ENCODE measurements at places on chromosomes 13 and 19.

GRCh38 chr19:32708457-32708856, 11.1 kb upstream of the TDRD12 start:
- DNase-seq = no peak

DNA sequence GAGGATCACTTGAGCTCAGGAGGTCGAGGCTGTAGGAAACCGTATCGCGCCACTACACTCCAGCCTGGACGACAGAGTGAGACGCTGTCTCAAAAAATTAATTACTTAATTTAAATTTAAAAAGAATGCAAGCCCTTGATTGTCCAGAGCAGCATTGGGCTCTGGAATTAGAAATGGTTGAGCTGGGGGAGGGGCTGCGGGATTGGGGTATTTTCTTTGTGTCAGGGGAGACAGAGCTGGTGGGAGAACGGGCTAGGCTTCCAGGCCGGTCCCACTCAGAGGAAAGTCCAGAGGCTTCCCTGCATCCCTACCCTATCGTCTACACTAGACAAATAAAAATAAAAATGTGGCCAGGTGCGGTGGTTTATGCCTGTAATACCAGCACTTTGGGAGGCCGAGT, 2.2 kb upstream of the RAB3A start:
- DNase-seq = no peak

- DNase-seq = no peak
Measured at GRCh38 chr13:40340368-40341095, 325.9 kb downstream of the FOXO1 start.

DNA sequence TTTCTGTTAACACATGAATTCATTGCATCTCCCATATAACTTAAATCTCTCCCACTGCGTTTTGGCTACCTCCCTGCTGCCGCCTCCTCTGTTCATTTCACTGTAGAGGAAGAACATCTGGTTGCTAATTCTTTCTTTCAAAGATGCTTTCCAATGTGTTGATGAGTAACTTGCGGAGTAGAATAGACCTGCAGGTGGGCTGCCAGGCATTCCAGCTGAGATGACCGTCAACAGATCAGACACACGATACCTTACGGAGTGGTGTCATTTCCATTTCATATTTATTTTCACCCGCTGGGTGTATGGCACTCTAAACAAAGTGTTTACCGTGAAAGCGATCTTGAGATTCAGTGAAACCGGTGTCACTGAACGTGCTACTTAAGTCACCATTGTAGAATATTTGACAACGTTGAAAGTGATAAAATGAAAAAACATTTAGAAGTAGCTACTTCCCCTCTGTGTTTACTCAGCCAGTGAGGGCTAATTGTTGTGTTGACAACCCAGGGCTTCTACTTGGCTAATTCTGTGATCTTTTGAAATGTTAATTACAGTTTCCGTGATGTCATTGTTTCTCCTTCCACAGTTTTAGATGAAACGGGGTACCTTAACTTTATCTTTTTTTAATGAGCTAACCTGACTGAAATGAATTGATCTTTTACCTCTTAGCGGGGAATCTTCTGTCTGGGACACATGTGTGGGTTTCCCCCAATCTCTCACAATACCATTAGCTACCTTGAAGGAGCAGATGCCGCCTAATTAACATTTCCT, 228.5 kb upstream of the ARGLU1 start:
- no peak for DNase-seq

DNA sequence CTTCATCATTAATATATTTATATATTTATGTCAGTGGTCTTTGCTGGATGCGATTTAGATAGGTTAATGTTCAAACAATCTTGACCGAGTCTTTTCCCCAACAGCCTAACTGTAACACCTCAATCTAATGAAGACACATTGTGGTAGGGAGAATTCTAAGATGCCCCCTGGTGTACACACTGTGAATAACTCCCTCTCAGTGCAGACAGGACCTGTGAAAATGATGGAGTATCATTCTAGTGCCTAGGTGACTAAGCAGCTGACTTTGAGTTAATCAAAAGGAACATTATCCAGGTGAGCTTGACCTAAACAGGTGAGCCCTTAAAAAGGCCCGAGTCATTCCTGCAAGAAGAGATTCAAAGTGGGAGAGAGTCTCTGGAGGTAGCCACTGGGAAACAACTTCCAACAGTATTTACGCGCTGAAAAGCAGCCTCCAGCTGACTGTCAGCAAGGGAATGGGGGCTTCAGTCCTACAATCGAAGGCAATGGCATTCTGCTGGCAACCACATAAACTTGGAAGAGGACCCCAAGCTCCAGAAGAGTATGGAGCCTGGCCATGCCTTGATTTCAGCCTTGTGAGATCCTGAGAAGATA, 28.0 kb upstream of the KBTBD7 start:
- no peak for DNase-seq

DNA sequence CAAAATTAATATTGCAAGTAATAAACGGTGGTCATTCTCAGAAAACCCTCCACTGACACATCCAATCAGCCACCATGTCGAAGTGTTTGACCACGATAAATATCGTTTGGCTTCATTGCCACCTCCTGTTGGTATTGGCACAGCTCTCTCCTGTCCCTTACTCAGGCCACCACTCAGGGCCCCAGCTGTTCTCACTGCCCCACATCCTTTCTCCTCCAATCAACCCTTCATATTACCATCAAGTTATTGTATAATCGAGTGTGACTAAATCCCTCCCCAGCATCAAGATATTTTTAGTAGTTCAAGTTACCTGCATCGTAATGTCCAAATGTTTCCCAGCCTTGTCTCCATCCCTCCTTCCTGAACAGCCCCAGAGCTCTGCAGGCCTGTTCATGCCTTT, 50.4 kb downstream of the SACS start:
- DNase-seq = no peak

DNA sequence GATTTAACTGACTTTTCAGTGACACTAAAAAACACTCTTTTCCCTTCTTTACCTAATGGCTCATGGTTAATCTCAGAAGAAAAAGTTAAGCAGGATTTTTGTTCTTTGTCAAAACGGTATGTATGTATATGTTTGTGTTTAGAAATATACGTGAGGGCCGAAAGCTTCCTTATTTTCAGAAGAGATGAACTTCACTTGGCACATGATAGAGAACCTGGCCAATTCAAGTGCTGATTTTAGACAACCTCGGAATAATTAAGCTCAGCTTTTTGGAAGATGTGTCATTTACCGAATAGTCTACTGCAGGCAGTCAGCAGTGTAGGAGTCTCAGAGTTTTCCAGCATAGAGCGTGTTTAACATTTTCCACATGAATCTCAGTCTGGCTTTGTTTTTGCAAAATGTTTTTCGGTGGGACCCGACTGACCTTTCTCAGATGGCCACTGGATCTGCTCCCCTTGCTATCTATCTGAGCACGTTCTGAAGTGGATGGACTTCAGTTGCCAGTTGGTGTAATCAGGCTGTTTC, 4.6 kb downstream of the RNASEH2B start:
- DNase-seq = no peak

DNA sequence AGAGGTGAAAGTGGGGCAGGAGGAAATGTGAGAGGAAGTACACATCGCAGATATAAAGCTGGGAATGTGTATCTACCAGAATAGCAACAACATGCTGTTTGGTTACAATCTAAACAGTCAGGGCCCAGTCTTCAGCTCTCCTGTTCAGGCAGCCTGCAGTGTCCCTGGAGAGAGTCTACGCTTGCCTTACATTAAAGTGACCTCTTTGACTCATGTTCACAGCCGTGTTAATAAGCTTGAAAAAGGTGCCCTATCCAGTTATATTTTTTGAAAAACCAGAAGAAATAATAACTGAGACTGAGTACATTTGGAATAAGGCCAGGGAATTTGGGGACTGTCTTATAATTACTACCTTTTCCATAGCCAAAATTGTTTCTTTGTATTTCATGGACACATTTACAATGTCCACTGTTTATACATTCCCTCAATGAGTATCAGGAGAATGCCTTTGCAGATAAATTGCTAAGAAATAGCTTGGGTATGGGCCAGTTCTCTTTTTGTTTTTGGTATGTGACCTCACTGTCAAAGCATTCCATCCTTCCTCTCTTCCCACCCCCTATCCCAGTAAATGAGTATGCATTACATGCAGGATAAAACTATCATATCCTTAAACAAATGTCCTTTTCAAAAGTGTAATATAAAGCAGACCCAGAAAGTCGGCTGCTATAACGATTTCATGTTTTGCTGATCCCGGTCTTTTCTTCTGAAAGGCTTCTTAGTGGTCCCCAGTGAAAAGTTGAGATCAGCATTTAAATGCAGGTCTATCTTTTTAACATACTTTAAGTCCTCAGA, 82.6 kb downstream of the PCDH9 start:
- no peak for DNase-seq

- DNase-seq = no peak
Measured at GRCh38 chr19:21580101-21580500, 74.7 kb downstream of the ZNF429 start.

- no peak for DNase-seq
Measured at GRCh38 chr19:31512181-31512970, 163.1 kb upstream of the TSHZ3 start.

GRCh38 chr13:33817513-33817900, 442 bp upstream of the RFC3 start:
- DNase-seq = no peak

- no peak for DNase-seq
Measured at GRCh38 chr13:32340914-32341313, 25.6 kb downstream of the BRCA2 start.

DNA sequence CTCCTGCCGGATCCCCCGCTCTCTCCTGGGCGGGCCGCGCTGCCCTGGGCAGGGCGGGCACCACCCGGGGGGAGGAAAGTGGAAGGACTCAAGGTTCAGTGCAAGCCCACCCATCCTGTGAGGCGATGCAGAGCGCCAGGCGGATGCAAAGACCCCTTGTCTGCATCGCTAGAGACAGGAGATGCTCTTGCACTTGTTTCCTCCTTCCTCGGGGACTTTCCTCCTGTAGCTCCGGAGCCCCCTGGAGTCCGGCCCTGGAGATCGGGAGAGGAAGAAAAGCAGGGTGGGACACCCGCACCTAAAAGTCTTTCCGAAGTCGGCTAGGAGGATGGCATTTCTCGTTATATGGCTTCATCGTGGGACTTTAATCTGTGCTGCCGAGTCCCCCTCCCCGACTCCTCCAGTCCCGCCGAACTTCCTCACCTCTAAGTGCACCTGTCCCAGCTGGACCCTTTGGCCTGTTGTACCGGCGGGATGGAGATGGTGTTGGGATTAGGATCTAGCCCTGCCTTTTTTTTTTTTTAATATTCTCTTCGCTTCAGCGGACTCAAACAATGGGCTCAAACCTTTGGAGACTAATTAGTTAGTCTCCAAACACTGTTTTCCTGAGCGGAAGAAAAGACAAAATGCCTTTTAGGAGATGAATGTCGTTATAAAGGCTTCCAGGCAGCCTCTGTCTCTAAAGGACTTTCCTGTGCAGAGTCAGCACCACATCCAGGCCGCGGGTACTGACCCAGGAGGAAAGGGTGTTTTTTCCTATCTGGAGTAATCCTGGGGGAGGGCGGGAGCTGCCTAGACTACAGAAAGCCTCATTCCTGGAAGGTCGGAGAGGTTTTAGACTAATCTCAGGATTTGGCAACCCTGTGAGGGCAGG, 725 bp downstream of the FAM124A start:
- no peak for DNase-seq

GRCh38 chr19:29812881-29813275, 1.1 kb downstream of the CCNE1 start:
- no peak for DNase-seq

- DNase-seq = no peak
Measured at GRCh38 chr13:51758691-51759090, 45.3 kb downstream of the DHRS12 start.

DNA sequence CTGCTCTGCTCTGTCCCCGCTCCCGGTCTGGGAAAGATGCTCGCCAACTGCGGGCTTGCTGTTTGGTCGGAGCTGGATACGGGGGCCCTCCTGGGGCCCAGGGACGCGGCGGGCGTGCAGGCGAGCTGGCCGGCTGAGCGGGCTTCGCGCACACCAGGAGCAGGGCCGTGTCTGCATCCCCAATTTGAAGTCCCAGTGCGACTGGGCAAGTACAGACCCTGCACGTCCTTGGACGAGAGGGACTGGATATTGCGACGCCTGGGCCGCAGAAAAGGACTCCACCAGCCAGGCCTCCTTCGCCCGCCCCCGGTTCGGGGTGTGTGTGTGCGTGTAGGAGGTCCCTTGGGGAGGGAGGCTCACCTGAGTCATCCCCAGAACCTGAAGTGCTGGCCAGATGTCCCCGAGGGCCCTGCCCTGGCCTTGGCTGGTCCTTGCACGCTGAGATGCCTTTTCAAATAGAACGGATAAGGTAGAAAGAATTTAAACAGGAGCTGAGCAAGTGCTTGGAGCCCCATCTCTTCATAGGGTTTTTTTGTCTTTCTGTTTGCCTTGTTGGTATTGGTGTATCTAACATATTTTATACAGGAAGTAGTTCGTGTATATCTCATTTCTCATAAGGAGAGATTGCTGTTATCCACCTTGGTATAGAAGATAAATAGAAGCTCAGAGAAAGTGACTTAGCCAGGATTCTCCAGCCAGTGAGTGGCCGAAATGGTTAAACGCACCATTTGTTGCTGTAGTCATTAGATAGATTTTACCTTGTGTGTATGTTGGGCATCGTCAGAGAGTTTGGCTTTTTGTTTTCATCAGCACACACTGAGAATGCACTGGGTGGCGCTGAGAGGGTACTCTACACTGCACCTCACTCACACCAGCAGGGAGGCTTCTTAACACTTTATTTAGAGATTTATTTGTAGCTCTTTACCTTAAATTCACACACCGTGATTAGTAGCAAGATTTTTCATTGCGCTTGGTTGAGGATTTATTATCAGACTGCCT, 1.1 kb downstream of the NAXD start:
- no peak for DNase-seq

- no peak for DNase-seq
Measured at GRCh38 chr19:11813703-11814028, 407 bp upstream of the ZNF440 start.

DNA sequence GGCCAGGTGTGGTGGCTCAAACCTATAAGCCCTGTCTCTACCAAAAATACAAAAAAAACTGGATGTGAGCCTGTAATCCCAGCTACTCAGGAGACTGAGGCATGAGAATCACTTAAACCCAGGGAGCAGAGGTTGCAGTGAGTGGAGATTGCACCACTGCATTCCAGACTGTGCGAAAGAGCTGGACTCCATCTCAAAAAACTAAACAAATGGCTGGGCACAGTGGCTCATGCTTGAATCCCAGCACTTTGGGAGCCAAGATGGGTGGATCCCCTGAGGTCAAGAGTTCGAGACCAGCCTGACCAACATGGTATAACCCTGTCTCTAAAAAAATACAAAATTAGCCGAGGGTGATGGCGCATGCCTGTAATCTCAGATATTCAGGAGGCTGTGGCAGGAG, 34.9 kb upstream of the ZNF83 start:
- no peak for DNase-seq

GRCh38 chr19:48645620-48646000, 377 bp downstream of the CA11 start:
- no peak for DNase-seq

DNA sequence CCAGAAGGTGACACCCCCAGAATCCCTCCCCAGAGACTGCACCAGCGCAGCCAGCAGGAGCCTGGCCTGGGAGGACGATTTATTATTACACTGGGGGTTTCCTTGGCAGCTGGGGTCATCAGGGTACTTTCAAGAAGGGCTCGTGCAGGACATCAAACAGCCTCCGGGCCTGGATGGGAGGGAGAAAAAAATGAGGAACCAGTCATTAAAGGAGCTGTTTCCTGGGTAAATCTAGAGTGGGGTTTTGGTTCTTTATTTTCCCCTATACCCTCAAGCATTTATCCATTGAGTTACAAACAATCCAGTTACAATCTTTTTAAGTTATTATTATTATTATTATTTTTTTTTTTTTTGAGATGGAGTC, 3.1 kb downstream of the POLR1G start:
- no peak for DNase-seq
